ENCODE measurements at places on chromosomes 4 and X.

DNA sequence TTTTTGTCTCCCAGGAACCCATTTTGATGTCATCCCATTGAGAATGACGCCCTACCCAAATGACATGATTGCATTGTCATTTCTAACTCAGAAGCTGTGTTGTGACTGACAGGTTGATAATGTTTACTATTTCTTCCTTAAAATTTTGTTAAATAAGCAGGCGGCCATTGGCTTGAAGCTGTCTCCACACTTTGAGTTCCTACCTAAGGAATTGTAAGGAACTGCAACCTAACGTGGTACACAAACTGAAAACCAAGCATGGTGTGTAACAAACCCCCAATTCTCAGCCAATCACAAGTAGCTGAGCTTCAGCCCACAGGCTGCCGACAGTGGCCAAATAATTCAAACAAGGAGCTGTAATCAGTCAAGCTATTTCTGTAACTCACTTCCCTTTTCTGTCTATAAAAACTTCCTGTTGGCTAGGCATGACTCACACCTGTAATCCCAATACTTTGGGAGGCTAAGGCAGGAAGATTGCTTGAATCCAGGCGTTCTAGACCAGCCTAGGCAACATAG is 2.9 kb upstream of the MND1 start:
- no peak for DNase-seq

DNA sequence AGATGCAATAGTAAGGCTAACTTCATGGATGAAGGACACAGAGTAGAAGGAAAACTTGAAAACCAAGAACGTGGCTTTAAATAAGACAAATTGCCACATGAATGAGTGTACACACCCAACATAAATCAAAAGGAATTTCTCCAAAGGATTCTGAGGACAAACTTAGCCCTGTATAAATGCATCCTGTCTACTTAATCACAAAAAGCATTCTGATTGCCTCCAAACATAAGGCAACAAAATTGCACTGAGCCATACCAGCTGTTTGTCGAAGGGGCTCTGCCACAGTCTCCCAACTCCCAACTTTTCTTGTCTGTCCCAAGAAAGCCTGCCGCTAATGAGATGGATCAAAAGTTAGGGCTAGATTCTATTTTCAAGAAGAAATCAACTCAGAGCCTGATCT is 194.3 kb downstream of the SOWAHB start:
- DNase-seq = no peak

- DNase-seq = no peak
Observed at GRCh38 chrX:65241059-65241721, 264.9 kb upstream of the ZC4H2 start.

- no peak for DNase-seq
Observed at GRCh38 chr4:15303052-15303641, 124.7 kb upstream of the C1QTNF7 start.

GRCh38 chrX:150607201-150607600 is 38.8 kb downstream of the MTM1 start:
- DNase-seq = no peak

- DNase-seq = no peak
Observed at GRCh38 chrX:63934160-63934559, 149.1 kb upstream of the ARHGEF9 start.

GRCh38 chrX:21698272-21698671 is 40.1 kb upstream of the KLHL34 start:
- no peak for DNase-seq

DNA sequence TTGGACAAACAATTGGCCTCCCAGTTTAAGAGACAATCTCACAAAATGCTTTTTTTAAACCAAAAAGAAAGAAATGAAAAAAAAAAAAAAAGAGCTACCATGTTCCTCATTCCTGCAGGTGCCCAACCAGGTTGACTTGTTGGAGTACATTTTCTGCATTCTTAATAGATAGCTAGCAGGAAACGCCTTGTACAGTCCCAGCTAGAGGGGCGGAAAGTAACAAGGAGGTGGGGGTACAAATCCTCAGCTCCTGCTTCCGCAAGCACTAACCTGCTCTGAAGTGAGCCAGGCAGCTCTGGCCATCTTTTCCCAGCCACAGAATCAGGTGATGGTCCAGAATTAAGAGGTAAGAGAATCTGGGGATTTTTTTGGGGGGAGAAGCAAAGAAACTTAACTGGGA is at the start of gene VGLL1:
TSS of gene VGLL1 (plus strand) at position 265 of the 400 bp plus-strand sequence. CDS start 3,806 bp downstream, outside the sequence.
- no peak for DNase-seq

DNA sequence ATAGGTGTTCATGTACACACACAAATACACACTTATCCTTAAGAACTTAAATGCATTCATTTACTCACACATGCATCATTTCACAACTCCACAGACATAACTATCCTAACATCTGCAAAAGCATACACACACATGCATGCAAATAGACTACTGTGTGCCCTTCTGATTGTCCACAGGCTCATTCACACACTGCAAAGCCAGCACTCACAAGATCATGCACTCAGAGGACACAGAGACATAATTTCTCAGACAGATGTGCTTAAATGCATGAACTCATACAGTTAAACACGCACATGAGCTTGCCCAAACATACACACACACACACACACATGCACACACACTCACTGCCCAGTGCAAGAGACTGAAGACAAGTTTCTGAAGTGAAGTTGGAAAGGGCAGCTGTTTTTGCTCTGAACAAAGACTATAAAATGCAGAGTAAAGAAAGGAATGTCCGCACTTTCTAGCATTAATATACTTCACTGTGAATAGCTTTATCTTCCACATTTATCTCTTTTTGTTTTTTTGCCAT is 1018.0 kb upstream of the HS3ST1 start:
- no peak for DNase-seq

DNA sequence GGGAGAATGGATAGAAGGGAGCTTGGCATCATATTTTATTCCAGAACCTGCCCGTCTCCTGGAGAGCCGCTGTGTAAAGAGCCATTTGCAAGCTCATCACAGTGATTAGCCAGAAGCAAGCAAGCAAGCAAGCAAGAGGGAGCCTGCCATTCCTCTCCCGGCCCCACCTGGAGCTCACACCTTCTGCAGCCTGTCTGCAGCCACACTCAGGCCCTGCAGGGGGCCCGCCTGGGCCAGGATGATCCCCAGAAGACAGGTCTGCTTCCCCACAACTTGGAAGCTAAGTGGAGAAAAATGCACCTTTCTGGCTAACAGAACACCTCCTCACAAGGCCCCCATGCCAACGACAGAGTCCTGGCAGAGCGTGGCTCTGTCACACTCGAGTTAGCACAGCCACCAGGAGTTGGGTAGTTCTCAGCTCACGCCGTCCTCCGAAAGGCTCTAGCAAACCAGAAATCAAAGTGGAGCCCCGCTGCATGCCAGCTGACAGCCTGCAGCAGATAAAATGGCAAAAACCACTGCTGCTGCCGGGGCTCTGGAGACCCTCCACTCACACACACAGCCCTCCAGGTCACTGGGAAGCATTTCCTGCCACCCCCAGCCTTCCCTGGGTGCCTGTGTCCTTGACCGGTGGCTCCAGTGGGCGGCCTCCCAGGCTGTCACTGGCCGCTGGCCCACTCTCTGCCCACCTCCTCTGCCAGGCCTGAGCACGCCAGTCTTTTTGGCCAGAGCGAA is 54.9 kb downstream of the DCTD start:
- DNase-seq = no peak

GRCh38 chrX:56366901-56367300 is 134.7 kb downstream of the KLF8 start:
- no peak for DNase-seq

- no peak for DNase-seq
Observed at GRCh38 chrX:135393051-135393450, 28.7 kb upstream of the SMIM10L2A start.

GRCh38 chr4:47972181-47972580 is 44.3 kb downstream of the CNGA1 start:
- DNase-seq = no peak

- DNase-seq = no peak
Observed at GRCh38 chrX:43741843-43742573, 85.9 kb downstream of the MAOA start.

- no peak for DNase-seq
Observed at GRCh38 chrX:66680451-66680850, 41.6 kb upstream of the EDA2R start.

DNA sequence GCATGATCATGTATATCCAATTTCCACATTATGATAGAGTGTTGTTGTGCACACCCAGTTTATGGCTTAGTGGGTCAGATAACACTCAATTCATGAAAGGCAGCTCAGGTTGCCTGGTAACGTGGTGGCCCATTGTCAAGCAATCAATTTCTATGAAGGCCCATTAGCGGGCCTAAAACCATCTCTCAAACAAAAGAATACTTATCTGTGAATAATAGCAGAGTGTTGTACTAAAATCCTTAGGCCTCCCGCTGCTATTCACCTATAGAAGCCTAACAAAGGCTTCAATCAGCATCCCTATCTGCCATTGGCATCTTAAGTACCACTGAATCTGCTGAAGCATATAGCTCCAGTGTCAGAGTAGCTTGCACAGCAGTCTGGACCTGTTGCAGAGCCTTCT is 849.6 kb upstream of the POU3F4 start:
- DNase-seq = no peak

GRCh38 chr4:47786958-47787370 is 50.9 kb downstream of the CORIN start:
- DNase-seq = no peak

- no peak for DNase-seq
Observed at GRCh38 chr4:85381968-85382367, 93.0 kb upstream of the ARHGAP24 start.

GRCh38 chrX:154378059-154378798 is 866 bp upstream of the EMD start:
- DNase-seq = no peak

DNA sequence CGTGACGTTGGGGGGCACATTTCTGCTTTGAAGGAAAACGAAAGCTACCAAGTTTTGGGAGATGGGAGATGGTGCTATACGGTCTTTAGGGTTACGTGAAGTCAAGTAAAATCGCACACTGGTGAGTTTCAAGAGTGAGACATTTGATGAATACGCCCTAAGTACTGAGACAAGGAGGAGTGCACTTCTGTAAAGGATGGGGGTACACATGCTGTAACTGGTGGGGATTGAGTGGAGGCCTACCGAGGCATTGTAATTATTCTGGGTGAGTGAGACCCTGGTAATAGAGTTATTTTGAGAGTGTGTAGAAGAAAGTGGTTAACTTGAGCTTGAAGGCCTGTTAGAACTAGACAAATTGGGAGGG is 536 bp downstream of the SH3BGRL start:
- no peak for DNase-seq

DNA sequence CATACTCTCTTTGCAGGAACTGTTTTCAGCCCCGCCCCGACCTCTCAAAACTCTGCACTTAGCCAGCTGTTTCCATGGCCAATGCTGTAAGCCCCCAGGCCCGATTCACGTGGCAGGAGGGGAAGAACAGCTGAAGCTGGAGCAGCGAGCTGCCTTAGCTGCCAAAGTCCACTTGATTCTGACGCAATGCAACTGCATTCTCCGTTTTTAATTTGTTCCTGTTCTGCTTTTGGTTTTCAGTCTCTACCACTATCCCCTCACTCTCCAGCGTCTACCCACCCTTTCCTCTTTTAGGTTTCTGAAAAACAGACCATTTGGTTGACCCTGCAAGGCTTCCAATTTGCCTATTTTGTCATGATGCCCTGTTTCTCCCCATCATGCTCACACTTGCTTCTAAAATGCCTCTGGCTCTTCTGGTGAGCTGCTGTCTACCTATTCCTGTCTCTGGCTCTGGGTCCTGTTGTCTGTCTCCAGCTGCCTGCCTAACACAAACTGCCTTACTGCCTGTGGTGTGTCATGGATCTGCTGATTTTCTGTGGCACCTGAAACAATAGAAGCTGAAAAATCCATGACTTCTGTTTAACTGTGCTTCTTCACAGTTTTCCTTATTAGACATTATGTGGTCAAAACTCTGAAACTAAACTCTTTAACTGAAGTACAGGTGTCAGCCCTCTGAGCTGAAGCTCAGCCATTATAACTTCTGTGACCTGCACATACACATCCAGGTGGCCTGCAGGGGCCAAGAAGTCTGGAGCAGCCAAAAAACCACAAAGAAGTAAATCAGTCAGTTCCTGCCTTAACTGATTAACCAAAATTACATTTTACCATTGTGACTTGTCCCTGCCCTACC is 160.5 kb upstream of the AGTR2 start:
- no peak for DNase-seq

- no peak for DNase-seq
Observed at GRCh38 chr4:115678425-115678941, 565.1 kb upstream of the NDST4 start.

DNA sequence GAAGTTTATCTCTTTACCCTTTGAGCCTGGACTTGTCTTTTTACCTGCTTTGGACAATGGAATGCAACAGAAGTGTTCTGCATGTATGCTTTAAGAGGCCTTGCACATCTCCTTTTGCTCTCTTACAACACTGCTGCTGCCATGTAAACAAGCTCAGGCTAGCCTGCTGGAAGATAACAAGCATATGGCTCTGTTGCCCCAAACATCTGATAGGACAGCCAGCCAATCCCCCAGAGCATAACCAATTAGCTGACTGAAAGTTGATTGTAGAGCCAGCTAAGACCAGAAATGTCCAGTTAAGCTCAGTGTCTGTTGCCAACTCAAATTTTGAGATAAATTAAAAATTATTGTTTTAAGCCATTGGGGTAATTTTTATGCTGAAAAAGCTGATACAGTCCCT is 510.6 kb upstream of the CNKSR2 start:
- no peak for DNase-seq

DNA sequence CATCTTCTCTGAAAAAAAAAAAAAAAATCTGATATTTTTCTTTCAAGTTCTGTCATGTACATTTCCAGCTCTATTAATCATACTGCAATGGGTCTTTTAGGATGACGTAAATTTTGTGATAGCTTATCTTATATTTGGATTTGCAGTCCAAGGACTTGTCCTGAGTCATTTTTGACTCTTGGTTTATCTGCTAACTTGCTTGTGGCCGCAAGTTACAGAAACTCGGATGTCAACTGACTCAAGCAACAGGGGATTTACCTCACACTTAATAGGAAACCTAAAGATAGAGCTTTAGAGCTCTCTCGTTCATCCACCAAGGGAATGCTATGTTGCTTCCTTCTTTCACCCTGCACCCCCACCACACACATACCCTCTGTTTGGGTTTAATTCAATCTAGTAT is 1433.8 kb upstream of the TENM3 start:
- no peak for DNase-seq

GRCh38 chr4:159041054-159042034 is 61.5 kb upstream of the RAPGEF2 start:
- no peak for DNase-seq

- DNase-seq = no peak
Observed at GRCh38 chr4:3135155-3136011, 60.9 kb downstream of the HTT start.

- DNase-seq = no peak
Observed at GRCh38 chr4:189792924-189793618, 147.6 kb upstream of the FRG1 start.

DNA sequence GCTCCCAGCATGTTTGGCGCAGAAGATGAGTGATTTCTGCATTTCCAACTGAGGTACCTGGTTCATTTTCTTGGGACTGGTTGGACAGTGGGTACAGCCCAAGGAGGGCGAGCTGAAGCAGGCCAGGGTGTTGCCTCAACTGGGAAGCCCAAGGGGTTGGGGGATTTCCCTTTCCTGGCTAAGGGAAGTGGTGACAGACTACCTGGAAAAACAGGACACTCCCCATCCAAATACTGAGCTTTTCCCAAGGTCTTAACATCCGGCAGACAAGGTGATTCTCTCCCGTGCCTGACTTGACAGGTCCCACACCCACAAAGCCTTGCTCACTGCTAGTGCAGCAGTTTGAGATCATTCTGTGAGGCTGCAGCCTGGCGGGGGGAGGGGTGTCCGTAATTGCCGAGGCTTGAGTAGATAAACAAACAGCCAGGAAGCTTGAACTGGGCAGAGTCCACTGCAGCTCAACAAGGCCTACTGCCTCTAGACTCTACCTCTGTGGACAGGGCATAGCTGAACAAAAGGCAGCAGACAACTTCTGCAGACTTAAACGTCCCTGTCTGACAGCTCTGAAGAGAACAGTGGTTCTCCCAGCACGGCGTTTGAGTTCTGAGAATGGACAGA is 307.7 kb upstream of the ARSJ start:
- no peak for DNase-seq

All from coronary artery (tissue), 2 donors.